ENCODE measurements at places on chromosomes 3 and 15. TPM values are rescaled to one million over a fixed set of nuclear protein-coding genes. Genes with fewer than 3 reads are reported as not detected.

Gene PARP15
- 0.99 TPM for total RNA-seq

Gene SLCO3A1
- total RNA-seq, result 10.6 TPM

Gene CCDC39
- total RNA-seq, result not detected

Gene MEIS2
- 25.5 TPM for total RNA-seq

Gene TRPC1
- 21.8 TPM for total RNA-seq

Gene COL6A5
- total RNA-seq, result 0.30 TPM

Gene MNS1
- total RNA-seq, result 4.4 TPM

Gene ALDH1A2
- total RNA-seq, result 3.9 TPM

Measured in skin of body (tissue), 3 donors.